ENCODE measurements at places on chromosomes 2 and 18.

- DNase-seq = no peak
Measured at GRCh38 chr2:103945083-103945482, 908.8 kb upstream of the POU3F3 start.

GRCh38 chr18:9869715-9870430, 15.9 kb upstream of the TXNDC2 start:
- no peak for DNase-seq

DNA sequence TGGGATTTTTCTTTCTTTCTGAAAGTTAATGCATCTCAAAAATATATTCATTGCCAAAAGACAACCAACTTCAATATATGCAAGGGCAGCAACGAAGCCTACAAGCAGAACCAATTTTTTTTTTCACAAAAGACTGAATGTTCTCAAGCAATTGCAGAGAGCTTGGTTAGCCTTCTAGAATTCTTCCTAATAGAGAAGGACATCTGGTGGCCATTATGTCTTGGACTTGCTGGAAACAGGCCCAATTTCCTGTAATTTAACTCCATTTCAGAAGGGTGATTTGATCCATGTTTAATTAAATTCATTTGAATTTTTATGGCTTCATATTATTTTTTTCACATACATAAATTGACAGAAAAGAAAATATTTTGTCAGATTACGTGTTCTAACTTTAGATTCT, 208.0 kb downstream of the TPGS2 start:
- DNase-seq = no peak

GRCh38 chr2:203688798-203689197, 17.6 kb upstream of the CD28 start:
- DNase-seq = no peak

DNA sequence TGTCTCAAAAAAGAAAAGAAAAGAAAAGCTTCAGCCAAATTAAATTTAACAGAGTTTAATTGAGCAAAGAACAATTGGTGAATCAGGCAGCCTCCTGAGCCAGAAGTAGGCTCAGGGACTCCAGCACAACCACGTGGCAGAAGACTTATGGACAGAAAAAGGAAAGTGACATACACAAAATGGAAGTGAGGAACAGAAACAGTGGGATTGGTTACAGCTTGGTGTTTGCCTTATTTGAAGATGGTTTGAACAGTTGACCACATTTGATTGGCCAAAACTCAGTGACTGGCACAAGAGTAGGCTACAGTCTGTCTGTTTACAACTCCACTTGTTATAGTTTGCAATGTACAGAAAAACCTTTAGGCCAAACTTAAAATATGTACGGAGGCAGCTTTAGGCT, 83.1 kb downstream of the SOCS6 start:
- no peak for DNase-seq

DNA sequence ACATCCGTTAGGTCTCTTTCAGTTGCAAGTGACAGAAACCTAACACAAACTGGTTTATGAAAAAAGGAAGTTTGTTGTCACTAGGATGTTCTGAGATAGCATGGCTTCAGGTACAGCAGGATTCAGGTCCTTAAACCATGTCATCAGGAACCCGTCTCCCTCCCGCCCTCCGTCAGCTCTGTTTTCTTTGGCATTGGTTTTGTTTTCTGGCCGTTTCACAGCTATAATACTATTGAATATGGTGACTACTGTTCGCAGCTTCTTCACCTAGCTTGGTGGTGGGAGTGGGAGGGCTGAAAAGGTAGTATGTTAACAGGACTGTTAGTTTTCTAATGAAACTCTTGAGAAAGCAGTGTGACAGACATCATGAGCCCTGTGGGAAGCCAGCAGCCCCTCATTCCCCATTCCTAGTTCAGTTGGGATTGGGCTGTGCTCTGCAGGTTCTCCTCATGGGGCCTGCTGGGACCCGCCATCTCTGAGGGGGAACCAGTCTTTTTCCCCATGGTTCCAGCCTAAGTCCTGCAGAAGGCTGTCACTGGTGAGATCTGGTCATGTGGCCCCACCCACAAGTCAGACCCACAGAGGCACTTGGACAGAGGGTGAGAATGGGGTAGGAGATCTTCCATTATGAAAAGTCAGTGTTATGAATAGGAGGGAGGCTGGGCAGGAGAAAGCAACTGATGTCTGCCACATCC, 12.1 kb downstream of the PTMA start:
- DNase-seq = no peak

GRCh38 chr2:1307670-1308069, 105.6 kb upstream of the TPO start:
- no peak for DNase-seq

GRCh38 chr2:10372203-10372861, 69.6 kb downstream of the HPCAL1 start:
- no peak for DNase-seq

- no peak for DNase-seq
Measured at GRCh38 chr2:195404651-195405050, 252.4 kb upstream of the SLC39A10 start.

DNA sequence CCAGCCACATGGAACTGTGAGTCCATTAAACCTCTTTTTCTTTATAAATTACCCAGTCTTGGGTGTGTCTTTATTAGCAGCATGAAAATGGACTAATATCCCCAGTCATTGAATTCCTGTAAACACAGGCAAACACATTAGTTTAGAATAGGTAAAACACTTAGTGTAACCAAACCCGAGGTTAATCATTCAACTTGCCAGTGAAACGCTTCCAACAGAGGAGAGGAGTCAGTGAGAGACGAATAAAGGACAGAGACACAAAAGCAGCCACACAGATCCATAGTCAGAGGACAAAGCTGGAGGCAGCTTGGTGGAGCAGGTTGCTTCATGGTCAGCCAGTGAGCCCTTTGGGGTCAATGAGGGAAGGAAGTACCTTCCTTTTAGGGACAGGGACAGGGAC, 348.1 kb downstream of the TGIF1 start:
- no peak for DNase-seq

- DNase-seq = no peak
Measured at GRCh38 chr2:151030663-151031230, 230.9 kb downstream of the RBM43 start.

- no peak for DNase-seq
Measured at GRCh38 chr2:192137451-192137850, 57.3 kb downstream of the TMEFF2 start.

DNA sequence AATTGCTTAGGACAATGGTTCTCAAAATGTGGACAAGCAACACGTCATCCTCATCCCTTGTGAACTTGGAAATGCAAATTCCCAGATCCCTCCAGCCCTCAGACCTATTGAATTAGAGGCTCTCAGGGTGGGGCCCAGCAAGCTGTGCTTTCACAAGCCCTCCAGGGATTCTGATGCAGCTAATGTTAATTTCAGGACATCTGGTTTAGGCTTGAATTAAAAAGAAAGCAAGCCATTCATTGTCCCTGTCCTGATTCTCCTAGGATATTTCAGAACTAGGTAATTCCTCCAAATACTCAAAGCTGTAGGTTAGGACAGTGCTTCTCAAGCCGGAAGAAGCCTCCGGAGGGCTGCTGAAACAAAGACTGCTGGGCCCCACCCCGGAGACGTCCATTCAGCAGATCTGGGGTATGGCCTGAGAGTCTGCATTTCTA, 26.0 kb upstream of the GLI2 start:
- no peak for DNase-seq

DNA sequence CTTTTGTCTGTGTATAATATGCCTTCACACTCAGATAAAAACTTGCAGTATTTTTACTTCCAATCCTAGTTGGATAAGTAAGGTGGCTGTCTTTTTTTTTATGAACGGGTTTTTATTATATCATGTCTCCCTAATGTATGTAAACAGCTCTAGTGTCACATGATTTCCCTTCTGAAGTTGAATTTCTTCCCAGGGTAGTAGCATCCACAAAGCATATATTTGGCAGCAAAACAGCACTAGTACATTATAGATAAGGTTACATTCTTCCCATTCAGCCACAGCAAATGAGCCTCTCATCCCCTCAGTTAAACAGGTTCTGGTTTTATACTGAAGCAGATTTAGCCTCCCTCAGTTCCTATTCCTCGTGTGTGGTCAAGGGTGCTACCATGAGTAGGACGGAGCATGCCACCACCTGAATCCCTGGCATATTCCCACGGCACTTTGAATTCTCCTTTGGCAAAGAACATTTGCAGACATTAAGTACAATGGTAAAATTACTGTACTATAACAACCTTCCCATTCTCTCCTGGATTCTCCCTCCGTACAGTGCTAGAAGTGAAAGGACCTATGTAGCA, 15.4 kb upstream of the DTNA start:
- DNase-seq = no peak

DNA sequence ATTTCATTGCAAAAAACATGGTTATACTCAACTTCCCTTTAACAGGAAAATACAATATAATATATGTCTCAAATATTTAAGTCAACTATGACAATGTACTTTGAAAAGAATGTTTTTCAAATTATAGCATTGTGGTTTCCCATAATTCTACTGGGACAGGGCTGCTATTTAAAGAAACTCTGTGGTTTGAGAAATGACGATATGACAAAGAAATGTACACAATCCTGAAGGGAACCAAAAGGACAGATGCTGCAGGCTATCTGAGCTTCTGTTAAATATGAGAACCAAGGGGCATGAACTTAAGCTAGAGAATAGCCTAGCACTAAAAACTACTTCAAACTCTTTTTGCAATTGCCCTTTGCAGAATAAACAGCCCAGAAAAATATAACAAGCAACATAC, 415.9 kb downstream of the GRB14 start:
- no peak for DNase-seq

GRCh38 chr2:161100211-161100895, 59.9 kb upstream of the TANK start:
- no peak for DNase-seq

DNA sequence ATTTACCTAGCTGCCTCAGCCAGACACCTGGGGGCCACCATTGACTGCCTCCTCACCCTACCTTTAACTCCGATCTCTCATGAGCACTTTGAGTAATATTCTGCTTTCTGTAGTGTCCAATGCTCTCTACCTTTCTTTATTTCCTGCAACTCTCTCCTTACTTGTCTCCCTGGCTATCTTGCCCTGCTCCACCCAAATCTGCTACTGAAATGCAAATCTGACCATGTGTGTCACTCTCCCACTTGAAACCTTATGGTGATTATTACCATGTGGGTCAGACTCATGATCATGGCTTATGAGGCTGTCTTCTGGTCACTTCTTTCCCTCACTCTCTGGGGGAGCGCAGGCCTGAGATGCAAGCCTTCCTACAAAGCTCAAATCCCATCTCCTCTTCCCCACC, 83.3 kb downstream of the INSIG2 start:
- no peak for DNase-seq

- DNase-seq = no peak
Measured at GRCh38 chr2:135664623-135665068, 77.0 kb upstream of the UBXN4 start.

GRCh38 chr2:40118622-40119021, 333.3 kb downstream of the SLC8A1 start:
- DNase-seq = no peak

Measured in stimulated activated CD4-positive, alpha-beta T cell treated with anti-CD3 and anti-CD28 coated beads, Interleukin-15, amount 100 ng/mL, for 1 hour (primary cell).